ENCODE measurements at places on chromosomes 13 and 19. TPM values are rescaled to one million over a fixed set of nuclear protein-coding genes. Genes with fewer than 3 reads are reported as not detected.
A peak's percentile ranks its signal among the peaks of the same experiment; 100 is the strongest.

The CFD gene
- total RNA-seq, result 18.8 TPM

GRCh38 chr13:64930636-64931035, 2299.5 kb downstream of the PCDH9 start:
- no peak overlapping the region for H3K4me3 ChIP-seq
- no peaks in the 10 kb centered on the region for H3K27me3 ChIP-seq
- no peak overlapping the region for H3K27ac ChIP-seq
- no peaks in the 10 kb centered on the region for H3K4me1 ChIP-seq
- DNase-seq, result no peak
- no peaks in the 10 kb centered on the region for H3K36me3 ChIP-seq

The TEX29 gene
- 1.7 TPM for total RNA-seq

DNA sequence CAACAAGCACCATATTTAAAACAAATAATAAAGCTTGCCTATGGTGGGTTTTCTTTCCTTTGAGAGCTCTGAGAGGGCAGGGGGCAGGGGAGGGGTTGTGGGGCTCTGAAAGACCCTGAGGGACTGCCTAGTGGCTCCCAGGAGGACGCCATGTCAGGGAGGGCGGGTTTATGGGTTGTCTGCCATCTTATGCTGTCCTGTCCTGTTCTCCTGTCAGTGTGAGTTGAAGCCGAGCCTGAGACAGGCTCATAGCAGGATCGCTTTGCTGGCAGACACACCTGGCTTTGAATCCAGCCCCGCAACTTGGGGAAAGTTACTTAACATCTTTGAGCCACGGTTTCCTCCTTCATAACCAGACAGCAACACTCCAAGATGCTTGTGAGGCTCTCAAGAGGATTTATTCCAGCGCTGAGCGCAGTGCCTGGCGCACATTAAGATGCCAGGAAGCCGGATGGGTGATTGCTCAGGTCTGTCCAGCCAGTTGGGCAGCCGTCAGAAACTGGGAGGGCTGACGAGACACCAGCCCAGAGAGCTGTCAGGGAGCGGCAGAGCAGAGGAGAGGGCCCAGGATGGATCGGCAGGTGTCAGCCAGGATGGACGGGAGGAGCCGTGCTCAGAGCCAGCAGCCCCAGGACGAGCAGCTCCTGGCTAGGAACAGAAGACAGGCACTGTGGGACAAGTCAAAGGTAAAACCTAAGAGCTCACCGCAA, 36.8 kb upstream of the C1QTNF9 start:
- H3K27me3 ChIP-seq, result no peaks in the 10 kb centered on the region
- no peaks in the 10 kb centered on the region for H3K36me3 ChIP-seq
- peaks cover 6% of the 10 kb centered on the region for H3K4me1 ChIP-seq
- DNase-seq, result peak; percentile 12
- peak overlapping the region; percentile 74 for H3K27ac ChIP-seq

DNA sequence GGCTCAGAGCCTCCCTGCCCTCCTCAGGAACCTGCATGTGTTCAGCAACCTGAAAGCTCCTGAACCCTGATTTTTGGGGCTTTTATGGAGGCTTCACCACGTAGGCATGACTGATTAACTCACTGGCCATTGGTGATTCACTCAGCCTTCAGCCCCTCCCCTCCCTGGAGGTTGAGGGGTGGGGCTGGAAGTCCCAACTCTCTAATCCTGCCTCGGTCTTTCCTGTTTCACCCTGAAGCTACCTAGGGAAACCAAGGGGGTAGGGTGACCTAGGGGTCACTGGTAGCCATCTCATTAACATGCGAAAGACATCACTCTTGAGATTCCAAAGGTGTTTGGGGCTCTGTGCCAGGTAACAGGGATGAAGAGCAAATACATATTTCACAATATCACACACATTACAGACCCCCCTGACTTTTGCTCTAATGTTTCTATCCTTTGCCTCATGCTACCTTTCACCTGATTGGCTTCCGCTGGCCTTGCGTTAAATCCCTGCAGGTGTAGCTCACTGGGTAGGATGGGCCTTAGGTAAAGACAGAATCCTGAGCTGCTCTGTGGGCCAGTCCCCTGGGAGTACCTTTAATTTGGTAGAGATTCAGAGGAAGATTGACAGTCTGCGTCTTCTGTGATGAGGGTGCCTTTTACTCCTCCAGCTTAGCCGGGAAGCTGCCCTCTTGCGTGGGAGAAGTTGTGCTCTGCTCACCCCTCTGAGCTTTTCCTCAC, 260.6 kb downstream of the ATP8A2 start:
- no peaks in the 10 kb centered on the region for H3K4me1 ChIP-seq
- no peak overlapping the region for H3K4me3 ChIP-seq
- no peaks in the 10 kb centered on the region for H3K36me3 ChIP-seq
- no peak for DNase-seq
- H3K27ac ChIP-seq, result no peak overlapping the region

GRCh38 chr19:14472202-14472938, 2.8 kb downstream of the PTGER1 start:
- H3K27me3 ChIP-seq, result no peaks in the 10 kb centered on the region
- peaks cover 15% of the 10 kb centered on the region for H3K4me1 ChIP-seq
- peak; percentile 33 for DNase-seq
- H3K36me3 ChIP-seq, result peaks cover 14% of the 10 kb centered on the region
- H3K4me3 ChIP-seq, result no peak overlapping the region
- H3K27ac ChIP-seq, result no peak overlapping the region

- H3K4me3 ChIP-seq, result no peak overlapping the region
- no peak for DNase-seq
These were observed 54.8 kb upstream of the KATNAL1 start for GRCh38 chr13:30362005-30362788.

DNA sequence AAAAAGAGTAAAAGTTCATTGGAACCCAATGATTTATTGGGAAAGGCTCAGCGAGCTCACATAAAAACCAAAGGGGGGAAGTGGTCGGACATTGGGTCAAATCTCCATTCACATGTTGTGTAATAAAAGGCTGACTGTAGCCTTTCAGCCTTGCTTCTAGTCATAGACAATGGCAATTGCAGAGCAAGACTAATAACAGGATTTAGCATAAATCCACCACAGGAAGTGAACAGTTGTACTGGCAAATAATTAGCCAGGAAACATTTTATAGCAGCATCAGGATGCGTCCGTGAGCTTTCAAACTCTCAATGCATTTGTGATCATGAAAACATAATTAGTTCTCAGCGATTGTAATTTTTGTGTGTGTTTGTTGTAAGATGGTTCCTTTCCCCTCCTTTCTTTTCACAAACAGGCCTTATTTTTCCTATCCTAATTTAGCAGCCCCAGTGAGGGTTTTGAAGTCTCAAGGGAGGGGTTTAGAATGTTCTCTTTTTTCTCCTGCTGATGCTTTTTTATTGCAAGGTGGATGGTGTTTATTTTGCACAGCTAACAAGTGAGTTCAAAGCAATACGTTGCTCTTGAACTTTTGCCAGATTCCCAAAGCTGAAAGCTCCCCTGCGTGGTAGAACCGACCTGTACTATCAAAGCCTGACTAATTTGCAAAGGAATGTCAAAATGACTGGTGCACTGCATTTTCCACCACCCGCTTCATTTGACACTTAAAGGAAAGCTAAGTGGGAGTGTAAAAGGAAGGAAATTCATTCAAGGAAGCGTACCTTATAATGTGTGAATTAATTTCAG, 105.6 kb downstream of the SPRY2 start:
- no peaks in the 10 kb centered on the region for H3K27me3 ChIP-seq
- no peak overlapping the region for H3K27ac ChIP-seq
- peak; percentile 46 for DNase-seq
- no peaks in the 10 kb centered on the region for H3K4me1 ChIP-seq
- no peak overlapping the region for H3K4me3 ChIP-seq

- no peaks in the 10 kb centered on the region for H3K4me1 ChIP-seq
- H3K4me3 ChIP-seq, result no peak within 1 kb of the TSS
- no peaks in the 10 kb centered on the region for H3K36me3 ChIP-seq
- DNase-seq, result no peak
These were observed at the start of gene CNFN for GRCh38 chr19:42389899-42390298. TSS of gene CNFN (minus strand) at chr19:42390297. CDS start at chr19:42389037, 1,260 bp downstream.

The NOP53 gene
- 110 TPM for total RNA-seq

Data from fibroblast of lung (primary cell).